Left lobe of liver (tissue), 2 donors: ENCODE measurements at places on chromosomes 7 and 10. TPM values are rescaled to one million over a fixed set of nuclear protein-coding genes. Genes with fewer than 3 reads are reported as not detected.

Gene NKX1-2
- total RNA-seq: 0.05 TPM

DNA sequence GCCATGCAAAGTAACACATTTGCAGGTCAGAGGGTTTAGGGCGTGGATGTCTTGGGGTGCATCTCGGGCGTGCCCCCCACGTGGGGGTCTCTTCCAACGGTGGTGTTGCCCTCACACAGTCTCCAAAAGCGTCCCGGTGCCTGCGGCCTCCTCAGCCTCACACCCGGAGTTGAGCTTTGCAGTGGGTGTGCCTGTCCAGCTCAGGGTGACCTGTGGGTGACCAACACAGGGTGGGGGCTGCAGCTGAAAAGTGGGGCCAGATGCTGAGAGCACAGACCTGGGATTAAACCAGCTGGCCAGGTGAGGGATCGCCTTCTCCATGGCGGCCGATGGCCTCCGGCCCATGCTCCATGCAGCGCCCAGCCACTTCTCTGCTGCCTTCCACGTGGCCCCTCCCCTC is 63.1 kb downstream of the PWWP2B start:
- DNase-seq: no peak

DNA sequence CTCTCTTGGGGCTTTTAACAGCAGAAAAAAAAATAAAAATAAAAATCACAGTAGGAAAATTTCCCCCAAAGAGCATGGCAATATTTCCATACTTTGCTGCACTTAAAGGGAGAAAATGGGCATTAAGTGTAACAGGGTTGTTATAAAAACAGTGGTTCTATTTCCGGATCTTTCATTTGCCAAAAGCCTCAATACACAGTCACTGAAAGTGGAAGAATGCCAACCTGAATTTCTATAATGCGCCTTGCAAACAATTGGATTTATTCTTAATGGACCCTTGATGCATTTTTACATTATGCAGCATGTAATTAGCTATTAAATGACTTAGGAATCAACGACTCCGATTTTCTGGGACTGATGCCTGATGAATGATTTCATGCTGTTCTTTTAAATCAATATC is 127.6 kb upstream of the NANOS1 start:
- DNase-seq: no peak

Gene C10orf67
- not detected for total RNA-seq

GRCh38 chr7:132708470-132708869 is 132.2 kb upstream of the PLXNA4 start:
- no peak for DNase-seq
